Progenitor cell of endocrine pancreas (in vitro differentiated cells): ENCODE measurements at places on chromosomes 2 and 18.

DNA sequence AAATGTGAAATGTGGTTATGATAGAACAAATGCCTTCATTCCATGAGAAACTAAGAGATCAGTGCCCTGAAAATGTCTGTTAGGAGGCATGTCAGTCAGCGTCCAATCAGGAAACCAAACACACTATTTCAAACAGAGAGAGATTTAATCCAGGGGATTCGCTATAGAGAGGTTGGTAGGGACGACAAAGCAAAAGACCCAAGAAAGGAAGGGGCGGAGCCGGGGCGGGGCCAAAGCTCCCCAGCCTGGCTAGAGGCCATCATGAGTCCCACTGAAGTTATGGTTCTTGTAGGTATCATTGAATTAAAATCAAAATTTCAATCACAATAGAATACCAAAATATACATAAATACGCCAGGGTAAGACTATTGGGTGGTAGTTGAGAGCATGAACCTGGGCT lies 32.9 kb upstream of the RNF149 start:
- no peak for DNase-seq

DNA sequence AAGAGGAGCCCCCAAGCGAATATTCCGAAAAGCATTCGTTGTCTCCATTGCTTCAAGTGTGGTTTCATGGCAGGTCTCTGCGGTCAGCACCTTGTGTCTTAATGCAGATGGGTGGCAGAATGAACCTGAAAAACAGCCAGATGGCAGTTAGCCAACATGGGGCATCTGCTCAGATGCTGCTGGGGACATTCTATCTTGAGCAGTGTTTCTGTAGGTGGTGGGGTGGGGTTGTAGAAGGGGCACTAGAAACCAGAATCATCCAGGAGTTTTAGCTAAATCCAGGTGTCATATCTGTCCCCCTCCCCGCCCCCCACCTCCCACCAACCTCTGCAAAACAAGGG lies 42.1 kb downstream of the ST6GAL2 start:
- no peak for DNase-seq

- no peak for DNase-seq
Observed at GRCh38 chr2:96549967-96550786, 13.6 kb downstream of the ARID5A start.

- DNase-seq = no peak
Observed at GRCh38 chr2:46836295-46837111, 79.1 kb downstream of the MCFD2 start.

DNA sequence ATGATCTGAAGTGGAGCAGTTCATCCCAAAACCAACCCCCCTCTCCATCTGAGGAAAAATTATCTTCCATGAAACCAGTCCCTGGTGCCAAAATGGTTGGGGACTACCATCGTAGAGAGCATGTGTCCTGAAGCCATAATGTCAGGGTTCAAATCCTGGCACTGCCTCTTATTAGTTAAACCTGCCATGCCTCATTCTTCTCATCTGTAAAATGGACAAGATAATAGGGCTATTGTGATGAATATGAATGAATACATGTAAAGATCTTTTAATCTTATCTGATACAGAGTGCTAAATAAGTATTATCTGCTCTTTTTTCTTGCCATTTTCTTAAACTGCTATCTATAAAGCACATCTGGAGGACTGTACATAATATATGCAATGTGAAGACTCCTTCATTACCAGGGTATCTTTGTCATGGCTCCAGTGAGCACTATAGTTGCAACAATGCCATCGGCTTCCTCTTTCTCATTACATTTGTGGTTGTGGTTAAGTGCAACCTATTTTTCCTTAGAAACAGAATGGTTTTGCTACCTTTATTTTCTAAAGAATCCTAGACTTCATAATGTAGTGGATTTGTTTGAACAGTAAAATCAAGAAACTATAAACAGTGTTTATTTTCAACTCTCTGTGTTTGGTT lies 27.0 kb downstream of the MFSD6 start:
- DNase-seq = no peak

DNA sequence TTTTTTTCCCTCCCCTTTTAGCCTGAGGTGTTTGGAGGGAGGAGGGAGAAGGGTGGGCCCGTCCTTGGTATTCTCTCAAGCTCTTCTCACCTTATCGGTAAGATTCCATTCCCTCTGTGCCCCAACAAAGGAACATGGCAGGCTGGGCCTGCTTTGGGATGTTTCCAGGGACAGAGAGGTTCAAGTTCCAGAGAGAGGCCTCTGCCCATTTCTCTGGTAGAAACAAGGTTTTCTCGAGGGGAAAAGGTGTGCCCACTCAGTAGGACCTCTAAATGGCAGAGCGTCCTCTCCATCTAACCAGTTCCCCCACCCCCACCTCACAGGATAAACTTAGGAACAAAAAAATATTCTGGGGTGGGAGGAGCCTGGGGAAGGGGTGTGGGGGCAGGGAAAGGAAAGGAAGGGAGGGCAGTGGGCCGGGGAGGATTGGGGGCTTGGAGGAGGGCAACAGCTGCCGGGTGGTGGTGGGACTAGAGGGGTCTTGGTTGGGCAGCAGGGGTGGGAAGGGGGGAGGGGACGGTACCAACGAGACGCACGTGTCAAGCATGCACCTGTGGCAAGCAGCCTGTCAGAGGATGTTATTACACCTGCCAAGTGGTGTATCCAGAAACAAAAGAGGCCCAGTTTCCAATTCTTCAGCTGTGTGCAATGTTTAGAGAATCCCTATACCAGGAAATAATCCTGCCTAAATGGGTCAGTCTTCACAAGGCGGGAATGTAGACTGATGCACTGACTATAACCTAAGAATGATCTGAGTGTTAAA lies 2.1 kb downstream of the PCBP1 start:
- DNase-seq = peak; percentile 23

DNA sequence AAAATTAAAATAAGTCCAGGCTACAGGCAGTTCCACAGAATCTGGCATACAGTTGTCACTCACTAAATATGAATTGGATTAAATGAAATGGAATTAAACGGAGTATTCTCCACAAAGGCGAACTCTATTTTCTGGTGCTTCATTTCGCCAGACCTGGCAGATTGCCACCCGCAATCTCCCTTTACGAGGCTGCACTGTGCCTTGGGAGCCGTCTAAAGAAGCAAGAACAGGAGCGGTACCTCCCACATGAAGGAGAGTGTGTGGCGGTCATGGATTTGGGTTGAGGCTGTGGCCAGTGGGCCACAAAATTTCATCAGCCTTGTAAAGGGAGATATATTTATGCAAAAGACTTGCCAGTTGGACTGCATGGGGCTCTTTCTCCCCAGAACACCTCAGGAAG lies 151.0 kb downstream of the OSR1 start:
- DNase-seq = no peak

GRCh38 chr18:49051311-49051967 lies 100.7 kb upstream of the SMAD7 start:
- DNase-seq = no peak

DNA sequence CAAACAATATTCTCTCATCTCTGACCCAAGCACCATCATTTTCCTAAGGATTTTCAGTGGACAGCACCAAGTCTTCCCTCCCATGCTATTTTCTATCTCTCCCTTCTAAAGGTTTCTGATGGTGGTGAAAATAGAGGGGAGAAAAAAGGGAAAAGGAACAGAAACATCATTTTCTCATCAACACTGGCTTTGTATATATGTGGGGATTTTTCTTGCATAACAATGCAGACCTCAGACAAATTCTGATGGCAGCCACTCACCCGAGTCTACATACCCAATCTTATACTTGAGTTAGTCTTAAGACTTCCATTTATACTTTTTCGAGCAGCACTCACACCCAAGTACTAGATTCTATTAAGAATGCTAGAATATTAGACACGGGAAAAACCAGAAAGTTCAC lies 95.8 kb downstream of the TMEM163 start:
- DNase-seq = no peak

GRCh38 chr2:49288113-49288705 lies 133.9 kb upstream of the FSHR start:
- no peak for DNase-seq

DNA sequence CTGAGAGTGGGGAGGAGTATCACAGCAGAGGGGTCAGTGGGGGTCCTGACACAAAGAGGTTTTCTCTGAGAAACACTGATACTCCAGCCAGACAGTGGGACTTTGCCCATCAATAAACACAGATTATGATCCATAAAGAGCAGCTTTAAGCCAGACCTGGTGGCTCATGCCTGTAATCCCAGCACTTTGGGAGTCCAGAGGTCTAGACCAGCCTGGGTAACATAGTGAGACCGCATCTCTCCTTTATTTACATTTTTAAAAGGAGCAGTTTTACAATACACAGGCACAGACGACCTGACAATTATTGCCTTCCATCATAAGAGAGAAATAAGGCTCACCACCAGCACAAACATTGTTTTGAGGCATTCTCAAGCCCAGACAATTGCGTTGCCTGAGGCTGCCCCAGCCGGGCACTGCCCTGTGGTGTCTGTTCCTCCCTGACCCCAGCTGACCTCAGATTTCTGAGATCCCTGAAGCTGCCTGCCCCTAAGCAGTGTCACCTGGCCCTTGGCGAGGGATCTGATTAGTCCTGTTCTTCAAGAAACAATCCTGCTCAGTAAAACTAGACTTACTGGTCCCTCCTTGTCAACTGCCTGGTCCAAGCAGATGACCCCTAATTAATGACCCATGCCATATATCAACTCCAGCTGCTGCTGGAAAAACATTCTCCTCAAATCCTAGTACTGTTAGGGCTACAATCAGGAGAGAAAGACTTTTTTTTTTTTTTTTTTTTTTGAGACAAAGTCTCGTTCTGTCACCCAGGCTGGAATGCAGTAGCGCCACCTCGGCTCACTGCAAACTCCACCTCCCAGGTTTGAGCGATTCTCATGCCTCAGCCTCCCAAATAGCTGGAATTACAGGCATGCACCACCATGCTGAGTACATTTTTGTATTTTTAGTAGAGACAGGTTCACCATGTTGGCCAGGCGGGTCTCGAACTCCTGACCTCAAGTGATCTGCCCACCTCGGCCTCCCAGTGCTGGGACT lies 59.4 kb upstream of the SOS1 start:
- DNase-seq = no peak

- DNase-seq = no peak
Observed at GRCh38 chr2:23656597-23656973, 270.3 kb downstream of the ATAD2B start.

- no peak for DNase-seq
Observed at GRCh38 chr2:233422649-233423551, 68.6 kb downstream of the DGKD start.

DNA sequence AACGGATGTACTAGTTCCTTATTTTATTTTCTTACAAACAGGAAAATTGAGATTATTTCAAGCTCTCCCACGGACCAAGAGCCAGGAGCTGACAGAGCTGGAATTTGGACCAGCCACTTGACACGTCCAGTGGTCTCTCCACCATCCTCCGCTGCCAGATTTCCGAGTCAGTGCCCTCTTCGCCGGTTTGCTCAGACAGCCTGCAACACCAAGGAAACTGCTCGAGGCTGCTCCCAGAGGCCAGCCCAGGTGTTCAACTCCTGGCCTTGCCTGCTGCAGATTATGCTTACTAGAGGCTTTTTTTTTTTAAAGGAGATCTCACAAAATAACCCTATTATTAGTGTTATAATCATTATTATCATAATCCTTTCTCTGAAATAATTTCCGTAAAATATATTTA lies 779.8 kb downstream of the RNF144A start:
- no peak for DNase-seq

DNA sequence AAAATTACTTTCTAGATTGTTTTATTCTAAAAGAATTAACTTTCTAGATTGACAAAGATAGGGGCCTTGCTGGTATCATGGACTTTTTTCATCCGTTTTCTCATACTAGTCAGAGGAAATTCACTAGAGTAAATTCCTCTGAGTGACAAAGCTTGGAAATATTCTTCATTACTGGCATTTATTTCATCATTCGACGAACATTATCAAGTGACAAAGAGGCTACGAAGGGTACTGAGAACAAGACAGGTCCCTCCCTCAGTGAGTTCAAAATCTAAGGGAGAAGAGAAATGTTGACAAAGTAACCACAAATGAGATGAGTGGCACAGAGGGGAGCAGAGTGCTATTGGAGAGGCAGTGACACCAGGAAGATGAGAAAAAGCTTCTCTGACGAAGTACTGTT lies 4.3 kb downstream of the EPG5 start:
- no peak for DNase-seq

- no peak for DNase-seq
Observed at GRCh38 chr18:58635891-58636290, 7.0 kb upstream of the ALPK2 start.

GRCh38 chr2:198695879-198696278 lies 761.9 kb downstream of the SATB2 start:
- no peak for DNase-seq

DNA sequence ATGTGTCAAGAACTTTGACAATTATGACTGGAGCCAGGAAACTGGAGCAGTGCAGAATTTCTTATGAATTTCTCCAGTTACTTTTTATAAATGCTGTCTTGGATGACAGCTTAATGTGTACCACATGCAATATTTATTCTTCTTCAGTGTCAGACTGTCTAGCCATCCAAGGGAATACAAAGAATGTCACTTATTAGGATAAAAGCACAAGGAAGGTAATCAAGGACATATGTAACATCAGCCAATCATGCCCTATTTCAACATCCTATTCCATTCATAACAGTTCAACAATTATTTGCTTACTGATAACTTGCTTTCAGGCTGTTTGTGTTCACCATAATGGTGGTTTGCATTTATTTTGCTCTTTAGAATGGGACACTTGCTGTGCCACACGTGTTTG lies 139.8 kb downstream of the OLA1 start:
- DNase-seq = no peak

DNA sequence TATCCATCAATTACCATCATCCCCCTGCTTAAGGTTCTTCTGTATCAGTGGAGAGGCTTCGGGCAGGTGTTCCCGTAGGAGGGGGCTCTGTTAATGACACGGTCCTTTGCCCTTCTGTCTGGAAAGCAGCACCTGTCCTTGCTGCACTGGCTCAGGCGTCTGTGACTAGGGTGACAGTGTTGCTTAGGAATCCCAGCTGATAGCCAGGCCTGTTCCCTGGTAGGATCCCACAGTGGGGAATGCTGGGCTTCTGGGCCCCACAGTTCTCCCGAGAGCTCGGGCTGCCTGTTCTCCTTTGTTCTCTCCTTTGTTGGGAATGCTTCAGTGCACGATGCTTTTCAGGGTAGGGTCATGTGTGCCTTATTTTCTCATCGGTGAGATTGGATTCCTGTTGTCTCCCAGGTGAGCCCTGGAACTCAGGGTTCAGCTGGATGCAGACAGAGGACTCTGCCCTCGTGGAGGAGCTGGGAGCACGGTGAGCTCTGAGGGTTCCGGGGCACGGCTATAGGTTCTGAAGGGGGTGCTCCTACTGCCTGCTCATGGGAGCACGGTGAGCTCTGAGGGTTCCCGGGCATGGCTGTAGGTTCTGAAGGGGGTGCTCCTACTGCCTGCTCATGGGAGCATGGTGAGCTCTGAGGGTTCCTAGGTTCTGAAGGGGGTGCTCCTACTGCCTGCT lies 9.6 kb downstream of the SNTG2 start:
- DNase-seq = no peak

GRCh38 chr2:58925676-58926081 lies 684.6 kb upstream of the FANCL start:
- no peak for DNase-seq

DNA sequence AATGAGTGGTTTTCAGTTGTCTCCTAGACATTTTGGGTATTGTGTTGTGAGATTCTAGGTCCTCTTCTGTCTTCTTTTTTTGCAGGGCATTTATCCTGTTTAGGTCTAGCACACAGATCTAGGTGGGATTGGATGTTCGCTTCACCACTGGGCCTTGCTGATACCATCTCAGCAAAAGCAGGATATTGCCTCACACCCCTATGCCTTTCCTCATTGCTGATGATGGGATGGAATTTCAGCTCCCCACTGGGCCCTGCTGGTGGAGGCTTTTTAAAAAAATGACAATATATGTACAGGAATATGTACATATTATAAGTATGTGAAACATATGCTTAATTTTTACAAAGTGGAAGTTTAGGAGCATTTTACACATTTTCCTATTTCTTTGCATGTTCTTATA lies 5.4 kb upstream of the TOGARAM2 start:
- DNase-seq = no peak
